ENCODE measurements at places on chromosomes 4 and X.
A peak's percentile ranks its signal among the peaks of the same experiment; 100 is the strongest.

- DNase-seq = peak; percentile 37
These were observed 1.6 kb downstream of the LONRF3 start for GRCh38 chrX:118975831-118976598.

DNA sequence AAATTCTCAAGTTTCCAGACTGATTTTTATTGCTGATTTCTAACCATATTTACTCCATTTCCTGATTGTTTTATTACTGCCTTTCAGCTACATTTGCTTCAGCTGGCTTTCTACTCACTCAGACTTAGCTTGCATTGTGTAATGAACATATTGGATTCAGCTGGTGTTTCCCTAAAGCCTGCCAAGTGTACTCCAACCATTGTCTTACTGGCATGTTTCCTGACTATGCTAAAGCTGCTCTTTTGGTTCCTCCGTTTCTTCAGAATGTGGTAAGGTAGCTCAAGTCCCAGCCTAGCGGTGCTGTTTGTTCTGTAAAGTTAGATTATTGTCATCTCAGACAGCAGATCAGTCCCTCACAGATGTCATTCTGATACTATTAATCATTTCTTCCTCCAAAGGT lies 53.1 kb upstream of the GLRA2 start:
- no peak for DNase-seq

DNA sequence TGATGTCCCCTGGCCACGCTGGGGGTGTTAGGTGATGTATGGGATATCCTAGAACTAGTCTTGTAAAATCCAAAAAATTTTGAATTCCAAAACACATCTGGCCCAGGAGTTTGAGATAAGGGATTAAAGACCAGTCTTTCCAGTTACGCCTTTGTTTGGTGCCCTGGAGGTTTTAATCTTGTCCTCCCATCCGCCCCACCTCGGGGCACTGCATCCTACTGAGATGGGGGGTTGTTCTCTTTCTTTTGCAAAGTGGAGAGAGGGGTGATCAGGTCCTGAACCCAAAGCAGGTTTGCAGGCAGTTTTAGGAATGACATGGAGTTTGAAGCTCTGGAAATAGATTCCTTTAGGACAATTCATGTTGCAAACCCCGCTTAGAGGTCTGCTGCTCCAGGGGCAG lies 1.8 kb downstream of the SUV39H1 start:
- DNase-seq = no peak

- no peak for DNase-seq
These were observed 58.2 kb upstream of the FBXW7 start for GRCh38 chr4:152594057-152594456.

DNA sequence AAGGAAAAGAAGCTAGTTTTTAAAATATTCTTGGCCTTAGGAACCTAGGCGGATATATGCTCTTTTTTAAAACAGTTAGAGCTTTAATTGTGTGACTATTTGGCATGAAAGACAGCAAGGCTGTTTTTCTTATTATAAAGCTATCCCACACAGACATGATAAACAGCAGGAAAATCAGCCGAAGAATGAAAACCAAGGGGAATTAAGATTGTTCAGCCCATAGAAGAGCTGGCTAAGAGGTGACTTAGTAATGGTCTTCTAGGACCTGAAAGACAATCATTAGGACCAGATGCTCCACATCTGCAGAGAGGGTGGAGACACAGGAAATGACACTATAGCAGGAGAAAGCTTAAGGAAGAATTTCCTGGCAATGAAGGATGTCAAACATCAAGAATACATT lies 171.4 kb upstream of the NRK start:
- DNase-seq = no peak

GRCh38 chr4:182085051-182085480 lies 158.1 kb upstream of the TENM3 start:
- no peak for DNase-seq

DNA sequence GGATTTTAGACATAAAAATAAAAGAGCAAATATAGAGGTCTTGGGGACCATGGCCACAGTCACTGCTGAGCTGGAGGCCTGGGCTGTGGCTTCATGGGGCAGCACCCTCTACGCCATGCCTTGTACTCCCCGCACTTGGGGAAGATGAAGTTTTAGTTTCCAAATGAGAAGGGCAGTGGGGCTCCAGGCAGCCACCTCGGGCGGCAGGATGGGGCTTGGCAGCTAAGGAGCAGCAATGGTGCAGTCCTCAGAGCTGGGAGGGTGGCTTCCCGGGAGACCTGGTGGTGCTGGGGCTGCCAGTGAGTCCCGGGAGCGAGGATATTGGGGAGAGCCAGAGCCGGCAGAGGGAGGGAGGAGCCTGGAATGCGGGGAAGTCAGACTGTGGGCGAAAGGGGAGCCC lies 2.4 kb downstream of the CXCR3 start:
- DNase-seq = no peak

DNA sequence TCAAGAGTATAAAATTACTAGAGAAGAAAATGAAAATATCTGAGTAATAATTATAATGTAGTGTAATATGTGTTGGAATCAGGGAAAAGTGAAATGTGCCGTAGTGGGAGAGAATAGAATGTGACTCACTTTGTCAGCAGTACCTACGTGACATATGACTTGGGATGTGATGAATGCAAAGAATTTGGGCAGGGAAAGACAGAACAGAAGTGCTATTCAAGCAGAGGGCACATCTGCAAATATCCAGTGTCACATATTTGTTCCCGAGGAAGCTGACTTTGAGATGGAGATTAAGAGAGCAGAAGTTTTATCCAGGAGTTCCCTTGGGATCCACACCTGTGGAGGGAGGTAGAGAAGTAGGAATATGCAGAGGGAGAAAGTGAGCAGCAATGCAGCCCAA lies 69.3 kb upstream of the HS3ST1 start:
- no peak for DNase-seq

DNA sequence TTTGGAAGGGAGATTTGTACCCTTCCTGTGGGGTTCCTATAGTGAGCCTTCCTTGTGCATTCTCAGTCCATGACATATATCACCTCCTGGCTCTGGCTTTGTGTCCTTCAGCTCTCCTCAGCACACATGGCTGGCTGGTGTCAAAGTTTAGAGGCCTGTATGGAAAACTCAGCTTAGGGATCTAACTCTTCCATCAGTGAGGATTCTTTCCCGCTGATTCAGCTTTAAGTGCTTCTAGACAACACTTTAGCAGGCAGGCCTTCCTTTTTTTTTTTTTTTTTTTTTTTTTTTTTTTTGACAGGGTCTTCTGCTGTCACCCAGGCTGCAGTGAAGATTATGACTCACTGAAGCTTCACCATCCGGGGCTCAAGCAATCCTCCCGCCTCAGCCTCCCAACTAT lies 84.2 kb downstream of the NPNT start:
- no peak for DNase-seq

GRCh38 chr4:26803211-26803861 lies 57.3 kb upstream of the STIM2 start:
- DNase-seq = no peak

DNA sequence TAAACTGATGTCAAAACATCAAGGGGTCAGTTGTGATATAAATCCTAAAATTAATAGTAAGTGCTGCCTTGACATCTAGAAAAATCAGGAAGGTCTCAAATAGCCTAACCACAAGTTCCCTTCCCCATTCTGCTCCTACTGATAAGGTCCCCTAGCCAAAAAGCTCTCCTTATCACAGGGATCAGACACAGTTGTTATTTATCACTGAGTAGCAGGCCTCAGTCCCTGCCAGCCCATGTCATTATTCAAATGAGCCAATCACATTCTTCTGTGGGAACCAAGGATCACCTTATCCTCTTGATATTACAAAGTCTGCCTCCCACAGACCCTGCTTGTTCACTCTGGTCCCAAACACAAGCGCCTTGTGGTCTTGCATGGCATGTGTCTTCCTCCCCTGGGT lies 23.3 kb upstream of the TMEM255A start:
- no peak for DNase-seq

- DNase-seq = no peak
These were observed 401.6 kb upstream of the EPHA5 start for GRCh38 chr4:66071911-66072310.

DNA sequence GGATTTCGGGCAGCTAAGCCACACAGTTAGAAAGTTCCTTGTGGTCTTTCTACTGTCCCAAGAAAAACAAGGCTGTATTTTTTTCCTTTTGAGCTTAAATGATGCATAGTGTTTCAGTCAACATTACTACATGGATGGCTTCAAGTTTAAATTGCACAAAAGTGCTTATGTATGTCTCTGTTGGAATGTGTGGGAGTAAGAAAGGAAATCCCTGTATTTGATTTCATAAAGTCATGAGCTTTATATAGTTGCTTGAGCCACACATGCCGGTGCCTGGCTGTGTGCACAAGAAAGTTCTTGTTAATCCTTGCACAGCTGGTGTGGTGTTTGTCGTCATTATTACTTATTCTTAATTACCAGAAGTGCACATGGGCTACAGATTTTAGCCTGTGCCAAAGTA lies 262.2 kb downstream of the ARHGAP10 start:
- DNase-seq = no peak

DNA sequence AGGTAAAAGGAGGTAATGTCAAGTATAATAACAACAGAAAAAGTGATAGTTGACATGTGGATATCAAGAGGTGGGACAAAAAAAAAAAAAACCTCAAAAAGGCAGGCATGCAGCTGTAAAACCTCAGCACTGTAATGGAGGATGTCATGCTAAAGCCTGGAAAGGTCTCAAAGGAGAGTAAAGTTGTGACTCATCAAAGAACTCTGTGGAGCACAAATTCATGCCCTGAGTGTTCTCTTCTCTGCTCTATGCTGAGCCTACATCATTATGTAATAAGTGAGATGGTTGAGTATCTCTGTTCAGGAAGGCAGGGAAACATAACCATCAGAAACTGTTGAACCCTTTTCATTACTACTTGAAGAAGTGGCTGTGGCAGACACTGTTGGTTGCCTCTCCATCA lies 597.8 kb downstream of the BCOR start:
- DNase-seq = no peak

DNA sequence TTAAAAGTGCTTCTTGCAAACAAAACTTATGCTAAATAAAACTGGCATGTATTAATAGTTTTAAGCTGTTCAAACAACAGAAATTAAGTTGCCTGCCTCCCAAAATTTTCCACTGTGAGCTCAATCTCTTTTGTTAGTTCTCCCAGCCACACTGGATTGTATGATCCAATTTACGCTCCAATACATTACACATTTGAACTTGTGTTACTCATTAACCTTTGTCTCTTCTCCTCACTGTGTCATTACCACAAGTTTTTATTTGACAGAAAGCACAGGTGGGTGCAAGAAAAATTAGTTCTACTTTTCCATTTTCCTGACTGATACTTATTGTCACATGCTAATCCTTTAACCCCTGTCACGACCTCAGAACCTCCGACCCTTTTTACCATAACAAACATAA lies 55.5 kb downstream of the SHISA3 start:
- no peak for DNase-seq

DNA sequence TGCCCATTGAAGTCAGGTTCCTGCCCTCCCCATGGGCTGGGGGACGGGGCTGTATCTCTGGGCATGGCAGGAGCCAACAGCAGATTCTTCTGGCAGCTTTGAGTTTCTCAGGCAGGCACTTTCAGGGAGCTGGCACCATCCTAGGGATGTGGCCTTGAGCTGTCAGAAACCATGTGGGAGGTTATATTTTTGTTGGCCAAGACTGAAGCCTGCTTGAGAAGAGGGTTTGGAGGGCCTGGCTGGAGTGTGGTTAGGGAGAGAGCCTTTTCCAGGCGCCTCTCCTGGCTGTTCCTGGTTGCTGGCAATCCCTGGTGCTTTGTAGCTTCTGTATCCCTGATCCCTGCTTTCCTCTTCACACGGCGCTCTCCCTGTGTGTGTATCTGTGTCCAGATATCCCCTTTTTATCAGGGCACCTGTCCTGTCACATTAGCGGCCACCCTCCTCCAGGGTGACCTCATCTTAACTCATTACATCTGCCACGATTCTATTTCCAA lies 30.6 kb upstream of the SORCS2 start:
- no peak for DNase-seq

DNA sequence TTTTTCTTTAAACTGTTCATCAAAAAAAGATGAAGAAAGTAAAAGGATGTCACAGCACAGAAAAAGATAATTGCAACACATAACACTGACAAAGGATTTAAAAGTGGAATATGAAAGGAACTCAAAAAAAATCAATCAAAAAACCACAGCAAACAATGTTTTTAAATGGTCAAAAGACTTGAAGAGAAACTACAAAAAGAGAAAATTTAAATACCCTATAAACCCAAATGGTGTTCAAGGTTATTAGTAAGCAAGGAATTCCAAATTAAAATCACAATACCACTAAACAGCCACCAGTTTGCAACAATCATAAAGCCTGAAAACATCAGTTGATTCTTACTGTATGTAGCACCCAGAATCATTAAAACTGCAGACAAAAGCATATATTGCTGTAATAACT lies 36.5 kb upstream of the PCDH10 start:
- no peak for DNase-seq

- no peak for DNase-seq
These were observed 1.4 kb downstream of the INTU start for GRCh38 chr4:127634181-127634580.

- DNase-seq = no peak
These were observed 42.1 kb upstream of the SPINK2 start for GRCh38 chr4:56863441-56864139.

- DNase-seq = no peak
These were observed 139.7 kb downstream of the LRBA start for GRCh38 chr4:150875367-150875766.

DNA sequence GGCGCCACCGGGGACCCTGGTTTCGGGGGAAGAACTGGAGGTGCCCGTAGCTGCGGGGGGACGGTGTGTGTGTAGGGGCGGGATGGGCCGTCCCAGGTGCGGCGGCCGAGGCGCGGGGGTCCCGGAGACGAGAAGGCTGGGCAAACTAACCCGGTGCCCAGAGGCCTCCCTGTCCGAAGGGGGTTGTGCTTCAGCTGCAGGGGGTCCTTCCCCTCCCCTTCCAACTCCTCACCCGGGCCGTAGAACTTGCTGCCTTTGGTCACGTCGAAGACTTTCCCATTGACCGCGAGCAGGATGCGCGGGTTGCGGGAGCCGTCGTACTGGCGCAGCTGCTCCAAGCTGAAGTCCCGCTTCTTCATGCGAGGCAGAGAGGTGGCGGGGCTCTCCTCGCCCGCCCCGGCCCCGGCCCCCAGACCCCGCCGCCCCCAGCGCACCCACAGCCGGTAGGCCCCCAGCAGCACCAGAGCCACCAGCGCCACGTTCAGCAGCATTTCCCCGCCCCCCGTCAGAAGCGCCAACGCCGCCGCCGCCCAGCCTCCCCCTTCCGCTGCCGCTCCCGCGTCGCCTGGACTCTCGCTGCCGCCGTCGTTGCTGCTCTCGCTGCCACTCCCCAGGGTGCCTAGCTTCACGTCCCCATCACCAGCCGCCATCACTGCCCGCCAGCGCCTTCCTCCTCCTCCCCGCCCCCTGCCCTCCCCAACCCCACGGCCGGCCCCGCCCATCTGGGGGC lies at the start of gene PGRMC2:
PGRMC2 (minus strand) TSS at position 673 of the 730 bp plus-strand sequence; CDS start at position 650, 23 bp downstream.
- peak; percentile 1 for DNase-seq

DNA sequence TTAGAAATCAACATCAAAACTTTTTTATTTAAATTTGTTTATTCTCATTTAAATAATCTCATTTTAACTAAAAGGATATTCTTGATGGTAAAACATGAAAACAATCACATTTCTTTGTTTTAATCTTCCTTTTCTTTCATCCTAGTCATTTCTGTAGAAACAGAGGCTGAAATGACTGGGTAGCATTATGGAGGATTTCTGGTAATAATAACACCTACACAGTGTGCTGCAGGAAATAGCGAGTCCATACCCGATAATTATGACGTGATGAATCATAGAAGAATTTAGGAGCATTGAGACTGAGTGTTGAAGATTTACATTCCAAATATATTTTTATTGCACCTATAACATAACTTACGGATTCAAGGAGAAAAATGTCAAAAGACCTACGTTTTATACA lies 31.4 kb upstream of the BBS12 start:
- DNase-seq = no peak

Measured in stimulated activated CD8-positive, alpha-beta memory T cell treated with anti-CD3 and anti-CD28 coated beads, Interleukin-4, amount 100 ng/mL, for 4 hours (primary cell).